ENCODE measurements at places on chromosomes 2 and 18.

DNA sequence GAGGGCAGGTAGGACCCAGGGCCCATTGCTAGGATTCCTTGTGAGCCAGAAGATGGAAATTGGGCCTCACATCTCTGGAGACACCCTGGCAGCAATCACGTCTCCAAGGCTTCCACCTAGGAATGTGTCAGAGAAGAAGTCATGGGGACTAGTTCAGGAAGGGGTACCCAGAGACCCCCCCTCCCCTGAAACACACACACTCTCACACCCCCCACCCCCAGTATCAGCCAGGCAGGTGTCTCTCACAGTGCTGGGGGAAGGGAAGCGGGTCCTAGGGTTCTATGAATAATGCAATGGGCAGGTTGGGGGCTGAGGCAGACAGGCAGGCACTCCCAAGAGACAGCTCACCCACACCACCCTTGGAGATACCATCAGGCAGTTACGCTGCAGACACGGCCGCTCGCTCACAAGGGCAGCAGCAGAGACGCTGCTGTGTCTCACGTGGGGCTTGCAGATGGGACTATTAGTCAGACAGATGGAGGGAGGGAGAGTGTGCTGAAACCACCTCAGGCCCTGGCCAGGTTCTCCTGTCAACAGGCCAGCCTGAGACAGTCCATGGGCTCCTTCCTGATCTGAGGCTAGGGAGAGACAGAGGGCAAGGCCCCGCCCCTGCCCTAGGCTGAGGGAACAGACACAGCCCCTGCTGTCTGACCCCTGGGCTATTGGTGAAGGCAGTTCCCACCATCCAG is 134.6 kb downstream of the CYP26B1 start:
- no peak for DNase-seq

GRCh38 chr2:115070002-115070401 is 627.6 kb downstream of the DPP10 start:
- DNase-seq = no peak

- no peak for DNase-seq
These were observed 24.3 kb upstream of the ID2 start for GRCh38 chr2:8657423-8658062.

DNA sequence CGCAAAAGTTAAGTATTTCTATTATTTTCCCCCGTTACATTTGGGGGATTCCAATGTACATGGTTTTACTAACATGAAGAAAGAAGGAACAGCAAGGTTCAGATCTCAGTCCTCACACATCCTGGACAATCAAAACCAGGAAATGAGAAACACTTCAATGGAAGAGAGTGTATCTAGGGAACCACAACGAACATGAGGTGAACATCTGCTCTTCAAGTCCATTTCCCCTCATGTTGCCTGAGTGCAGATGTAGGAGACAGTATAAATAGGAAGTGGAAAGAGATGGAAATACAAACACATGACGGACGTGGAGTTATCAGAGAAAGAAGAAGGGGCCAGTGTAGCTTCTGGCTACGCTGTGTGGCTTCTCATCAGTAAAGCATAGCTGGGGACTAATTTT is 52.6 kb downstream of the CHN1 start:
- DNase-seq = no peak

DNA sequence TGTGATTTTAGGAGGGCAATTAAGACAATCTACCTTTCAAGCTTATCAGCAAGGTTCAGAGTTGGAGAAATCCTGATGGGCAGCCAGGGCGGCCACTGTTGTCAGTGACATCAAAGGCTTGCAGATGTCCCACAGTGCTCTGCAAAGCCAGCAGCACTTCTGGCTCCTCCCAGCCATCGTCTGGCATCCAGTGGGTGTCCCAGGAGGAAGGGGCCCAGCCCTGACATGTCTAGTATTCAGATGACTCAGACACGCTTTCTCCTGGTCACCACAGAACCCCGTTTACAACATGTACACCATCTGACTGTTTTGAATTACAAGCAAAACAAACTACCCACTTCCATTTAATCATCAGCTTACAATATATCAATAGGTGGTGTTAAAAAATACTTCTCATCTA is 61.4 kb downstream of the CYRIA start:
- no peak for DNase-seq

- DNase-seq = no peak
These were observed 14.9 kb upstream of the ZNF385B start for GRCh38 chr2:179876266-179876665.

DNA sequence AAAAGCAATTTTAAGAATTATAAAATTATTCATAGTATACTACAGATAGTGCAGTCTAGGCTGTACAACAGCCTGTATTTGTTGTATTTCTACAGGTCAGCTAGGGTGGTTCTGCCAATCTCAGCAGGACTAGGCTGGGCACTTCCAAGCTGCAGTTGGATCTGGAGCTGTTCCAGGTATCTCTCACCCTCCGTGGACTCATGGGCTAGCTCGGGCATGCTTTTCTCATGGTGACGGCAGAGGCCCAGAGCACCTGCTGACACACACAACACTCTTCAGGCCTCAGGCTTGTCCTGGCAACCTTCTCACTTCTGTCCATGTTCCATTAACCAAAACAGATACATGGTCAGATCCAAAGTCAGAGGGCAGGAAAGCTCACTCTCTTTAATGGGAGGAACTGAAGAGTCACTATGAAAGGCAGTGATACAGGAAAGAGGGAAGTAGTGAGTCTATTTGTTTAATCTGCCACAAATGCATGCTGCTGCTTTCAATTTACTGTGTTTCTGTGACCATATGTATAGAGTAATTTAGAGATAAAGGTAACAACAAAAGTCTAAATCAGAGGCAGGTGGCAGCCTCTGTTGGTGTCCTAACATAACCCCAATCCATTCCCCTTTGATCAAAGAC is 462.4 kb upstream of the ACVR2A start:
- DNase-seq = no peak

GRCh38 chr18:32238635-32239268 is 48.9 kb downstream of the MEP1B start:
- DNase-seq = no peak

- no peak for DNase-seq
These were observed 33.9 kb downstream of the SLC4A3 start for GRCh38 chr2:219661197-219661954.

GRCh38 chr2:223433461-223433860 is 168.7 kb downstream of the SCG2 start:
- no peak for DNase-seq

DNA sequence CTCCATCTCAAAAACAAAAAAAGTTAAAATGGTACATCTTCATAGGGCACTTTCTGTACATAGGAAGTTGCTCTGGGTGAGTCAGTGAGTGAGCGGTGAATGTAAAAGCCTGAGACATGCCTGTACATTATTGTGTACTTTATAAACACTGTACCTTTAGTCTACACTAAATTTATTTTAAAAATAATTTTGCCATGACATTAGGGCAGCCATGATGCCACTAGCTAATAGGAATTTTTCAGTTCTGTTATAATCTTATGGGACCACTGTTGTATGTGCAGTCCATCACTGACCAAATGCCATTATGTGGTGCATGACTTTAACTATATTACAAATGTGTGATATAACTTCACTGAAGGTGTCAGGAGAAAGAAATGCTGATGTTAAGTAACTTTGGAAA is 11.0 kb upstream of the TXNDC2 start:
- no peak for DNase-seq

- no peak for DNase-seq
These were observed 176.7 kb upstream of the PKDCC start for GRCh38 chr2:41871080-41871479.

- no peak for DNase-seq
These were observed 6.9 kb upstream of the GPR155 start for GRCh38 chr2:174493549-174494331.

DNA sequence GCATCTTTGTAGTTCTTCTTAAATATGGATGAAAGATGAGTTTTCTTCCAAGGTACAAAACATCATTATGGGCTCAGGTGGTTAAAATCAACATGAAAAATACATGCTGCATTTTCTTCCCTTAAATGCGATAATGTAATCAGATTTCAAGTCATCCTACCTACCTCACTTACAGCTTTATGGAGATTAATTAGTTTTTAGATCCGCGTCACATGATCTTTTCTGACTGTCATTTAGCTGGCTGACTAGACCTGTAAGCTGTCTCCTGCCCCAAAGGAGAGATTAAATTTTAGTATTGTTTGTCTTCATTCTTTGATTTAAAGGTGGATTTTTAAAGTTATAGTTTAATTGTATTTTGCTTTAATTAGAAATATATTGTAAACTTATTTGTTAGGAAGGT is 678.0 kb upstream of the ZEB2 start:
- DNase-seq = no peak

DNA sequence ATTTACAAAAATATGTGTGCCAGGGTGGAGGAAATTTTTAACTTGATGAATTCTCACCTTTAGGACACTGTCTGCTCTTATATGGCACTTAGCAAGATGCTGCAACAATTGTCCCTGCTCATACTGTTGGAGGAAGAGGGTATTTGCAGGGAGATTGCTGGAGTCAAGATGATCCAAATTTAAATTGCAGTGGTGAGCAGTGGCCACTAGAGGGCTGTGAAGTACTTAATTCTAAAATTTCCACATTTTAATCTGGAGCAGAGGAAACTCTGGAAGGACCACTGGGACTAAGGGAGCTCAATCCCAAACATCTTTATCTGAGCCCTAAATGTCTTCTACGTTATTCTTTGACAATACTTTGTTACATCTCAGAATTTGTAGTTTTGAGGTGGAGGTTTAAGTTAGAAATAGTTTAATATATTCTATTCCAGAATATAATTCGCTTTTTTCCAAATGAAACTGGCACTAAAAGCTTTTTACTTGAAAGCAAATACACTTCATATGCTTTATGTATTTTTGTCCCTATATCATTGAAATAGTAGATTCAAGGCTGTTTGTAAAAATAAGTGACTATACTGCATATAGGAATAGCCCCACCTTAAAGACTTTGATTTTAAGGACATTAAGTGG is 33.0 kb upstream of the PTH2R start:
- DNase-seq = no peak

DNA sequence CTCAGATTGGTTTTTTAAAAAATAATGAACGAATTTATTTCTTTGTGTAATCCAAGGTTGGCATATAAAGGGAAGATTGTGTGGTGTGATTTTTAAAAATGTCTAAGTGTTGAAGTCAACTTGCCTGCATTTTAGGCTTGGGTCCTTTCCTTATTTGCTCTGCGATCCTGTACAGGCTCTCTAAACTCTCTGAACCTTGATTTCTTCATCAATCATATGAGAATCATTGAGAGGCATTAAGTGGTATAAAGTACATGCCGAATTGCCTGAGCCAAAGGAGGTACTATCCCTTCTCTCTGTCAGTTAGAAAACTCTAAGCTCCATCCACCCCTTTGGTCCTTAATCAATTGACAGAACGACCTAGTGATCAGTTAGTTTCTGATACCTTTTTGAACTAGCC is 440.4 kb upstream of the MEX3C start:
- DNase-seq = no peak

- no peak for DNase-seq
These were observed 10.2 kb downstream of the PREPL start for GRCh38 chr2:44351088-44351487.

DNA sequence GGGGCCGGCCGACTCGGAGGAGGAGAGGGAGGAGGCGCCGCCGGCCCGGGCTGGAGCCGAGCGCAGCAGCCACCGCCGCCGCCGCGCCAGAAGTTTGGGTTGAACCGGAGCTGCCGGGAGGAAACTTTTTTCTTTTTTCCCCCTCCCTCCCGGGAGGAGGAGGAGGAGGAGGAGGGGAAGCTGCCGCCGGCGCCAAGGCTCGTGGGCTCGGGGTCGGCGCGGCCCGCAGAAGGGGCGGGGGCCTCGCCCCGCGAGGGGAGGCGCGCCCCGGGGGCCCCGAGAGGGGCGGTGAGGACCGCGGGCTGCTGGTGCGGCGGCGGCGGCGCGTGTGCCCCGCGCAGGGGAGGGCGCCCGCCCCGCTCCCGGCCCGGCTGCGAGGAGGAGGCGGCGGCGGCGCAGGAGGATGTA is 316 bp downstream of the CRIM1 start:
- no peak for DNase-seq

DNA sequence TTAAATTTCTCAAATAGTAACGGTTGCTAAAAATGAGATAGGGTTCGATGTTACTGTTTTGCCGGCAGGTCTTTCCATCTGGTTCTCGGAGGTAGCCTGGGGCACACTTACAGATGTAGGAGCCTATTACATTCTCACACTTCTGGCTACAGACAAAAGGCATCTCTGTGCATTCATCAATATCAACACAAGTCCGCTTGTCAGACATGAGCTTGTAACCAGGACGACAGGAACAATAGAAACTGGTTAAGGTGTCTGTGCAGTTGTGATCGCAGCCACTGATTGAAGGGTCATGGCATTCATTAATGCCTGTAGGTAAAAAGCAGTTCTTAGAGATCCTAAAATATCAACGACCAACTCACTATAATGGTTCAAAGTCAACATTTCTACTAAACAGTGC is 116.3 kb downstream of the DHRS9 start:
- no peak for DNase-seq

GRCh38 chr2:196046123-196046917 is 22.3 kb downstream of the DNAH7 start:
- DNase-seq = no peak

DNA sequence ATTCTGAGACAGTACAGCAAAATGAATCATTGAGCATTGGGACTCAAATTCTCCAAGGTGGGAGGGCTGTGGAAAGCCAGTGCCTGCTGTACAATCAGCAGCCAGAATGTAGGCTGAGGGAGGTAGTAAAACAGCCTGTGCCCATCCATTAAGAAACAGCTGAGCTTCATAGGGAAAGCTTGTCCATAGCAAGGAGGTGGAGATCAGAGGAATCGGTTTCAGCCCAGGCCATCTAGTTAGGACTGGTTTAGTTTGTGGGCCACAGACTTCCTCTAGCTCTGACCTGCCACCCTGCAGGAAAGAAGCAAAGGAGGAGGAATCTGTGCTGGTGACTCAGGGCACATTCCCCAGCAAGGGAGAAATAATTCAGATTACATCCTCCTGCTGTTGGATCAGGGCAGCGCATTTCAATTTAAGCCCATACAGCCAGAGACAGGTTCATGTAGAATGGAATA is 333.4 kb downstream of the SETBP1 start:
- DNase-seq = no peak

DNA sequence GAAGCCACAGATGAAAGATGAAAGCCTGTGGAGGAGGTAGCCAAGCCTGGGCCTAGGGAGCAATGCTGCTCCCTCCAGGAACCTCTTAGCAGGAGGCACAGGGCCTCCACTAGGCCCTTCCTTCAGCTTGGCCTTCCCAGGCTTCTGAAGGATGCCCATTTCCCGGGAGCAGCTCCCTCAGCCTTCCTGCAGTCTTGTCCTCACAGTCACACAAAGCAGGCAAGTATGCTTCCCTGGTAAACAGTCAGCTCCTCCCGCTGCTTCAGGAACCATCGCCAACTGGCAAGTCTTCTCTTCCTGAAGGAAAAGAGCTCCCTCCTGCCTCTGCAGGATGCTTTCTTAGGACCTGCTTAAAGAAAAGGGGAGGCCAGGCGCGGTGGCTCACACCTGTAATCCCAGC is 53.2 kb downstream of the SMAD7 start:
- DNase-seq = no peak

GRCh38 chr2:235536711-235537110 is 42.9 kb downstream of the AGAP1 start:
- DNase-seq = no peak

DNA sequence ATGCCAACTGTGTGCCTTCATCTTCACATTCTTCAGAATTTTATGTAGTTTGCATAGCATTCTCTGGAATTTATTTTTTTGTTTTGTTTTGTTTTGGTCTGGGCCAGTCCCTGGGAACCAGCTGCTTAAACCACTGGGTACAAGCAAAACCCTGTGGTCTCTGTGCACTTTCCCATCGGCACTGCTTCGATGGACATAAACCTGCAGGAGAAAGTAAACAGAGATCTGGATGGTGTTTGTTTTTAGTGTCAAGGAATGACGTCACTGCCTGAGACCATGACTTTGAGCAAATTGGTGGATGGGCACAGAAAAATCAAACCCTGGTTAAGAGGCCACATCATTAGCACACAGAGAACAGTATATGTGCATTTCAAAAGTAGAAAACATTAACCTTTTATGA is 64.7 kb upstream of the RASGRP3 start:
- DNase-seq = no peak
